ENCODE measurements at places on chromosomes 6 and 20.
A peak's percentile ranks its signal among the peaks of the same experiment; 100 is the strongest.

- peak; percentile 22 for DNase-seq
Measured at GRCh38 chr6:56246881-56247653, at the start of gene COL21A1. Gene COL21A1 (minus strand): TSS chr6:56247580. CDS start chr6:56182618, 64,962 bp downstream.

GRCh38 chr6:125094563-125094962 is 59.0 kb upstream of the TPD52L1 start:
- no peak for DNase-seq

DNA sequence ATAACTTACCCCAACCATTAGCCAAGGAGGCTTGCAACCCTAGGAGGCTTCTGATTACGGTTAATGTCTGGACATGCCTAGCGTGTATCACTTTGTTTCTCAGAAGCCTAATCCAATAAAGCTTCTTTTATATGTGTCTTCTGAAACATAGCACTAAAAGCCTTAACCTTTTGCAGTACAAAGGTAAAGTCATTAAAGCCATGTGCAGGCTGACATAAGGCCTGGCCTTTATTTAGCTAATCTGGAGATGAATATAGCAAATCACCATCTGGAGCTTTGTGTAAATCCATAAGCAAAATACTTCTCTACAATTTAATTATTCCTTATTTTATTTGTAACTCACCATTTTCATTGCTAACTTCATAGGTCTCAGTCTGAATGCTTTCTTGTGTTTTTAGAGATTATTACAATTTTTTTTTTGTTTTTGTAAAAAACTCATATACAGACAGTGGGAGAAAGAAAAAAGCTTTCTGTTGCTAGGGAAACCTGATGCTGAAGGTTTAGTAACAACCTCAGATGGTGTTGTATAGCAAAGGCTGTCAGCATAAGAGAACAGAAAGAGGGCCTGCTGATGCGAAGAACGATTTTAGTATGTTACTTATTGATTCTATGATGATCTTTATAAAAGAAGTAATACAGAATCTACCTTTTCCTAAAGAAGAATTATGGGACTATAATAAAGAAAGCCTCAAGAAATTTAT is at the start of gene EYS:
Gene EYS (minus strand): TSS at position 101 of the 701 bp plus-strand sequence. CDS start 211,816 bp downstream, outside the sequence.
- no peak for DNase-seq

DNA sequence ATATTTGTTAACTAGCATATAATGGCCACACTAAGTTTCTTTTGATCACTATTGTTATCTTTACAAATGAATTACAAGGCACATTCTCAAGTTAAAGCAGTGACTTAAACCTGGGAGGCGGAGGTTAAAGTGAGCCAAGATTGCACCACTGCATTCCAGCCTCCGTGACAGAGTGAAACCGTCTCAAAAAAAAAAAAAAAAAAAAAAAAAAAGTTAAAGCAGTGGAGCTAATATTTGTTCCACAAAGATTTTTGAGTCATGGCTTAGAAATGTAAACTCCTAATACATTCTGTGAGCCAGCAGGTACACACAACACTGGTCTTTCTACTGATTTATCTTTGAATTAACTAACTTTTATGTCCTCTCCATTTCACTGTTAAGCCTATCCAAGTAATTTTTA is 221.7 kb upstream of the HTR1E start:
- DNase-seq = no peak

DNA sequence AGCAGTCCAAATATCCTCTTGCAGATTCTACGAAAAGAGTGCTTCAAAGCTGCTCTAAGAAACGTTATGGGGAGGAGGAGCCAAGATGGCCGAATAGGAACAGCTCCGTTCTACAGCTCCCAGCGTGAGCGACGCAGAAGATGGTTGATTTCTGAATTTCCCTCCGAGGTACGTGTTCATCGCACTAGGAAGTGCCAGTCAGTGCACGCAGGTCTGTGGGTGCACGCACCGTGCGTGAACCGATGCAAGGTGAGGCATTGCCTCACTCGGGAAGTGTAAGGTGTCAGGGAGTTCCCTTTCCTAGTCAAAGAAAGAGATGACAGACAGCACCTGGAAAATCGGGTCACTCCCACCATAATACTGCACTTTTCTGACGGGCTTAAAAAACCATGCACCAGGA is 272.1 kb upstream of the DEFB115 start:
- no peak for DNase-seq

GRCh38 chr6:31749301-31750036 is 9.7 kb downstream of the MSH5 start:
- DNase-seq = no peak

DNA sequence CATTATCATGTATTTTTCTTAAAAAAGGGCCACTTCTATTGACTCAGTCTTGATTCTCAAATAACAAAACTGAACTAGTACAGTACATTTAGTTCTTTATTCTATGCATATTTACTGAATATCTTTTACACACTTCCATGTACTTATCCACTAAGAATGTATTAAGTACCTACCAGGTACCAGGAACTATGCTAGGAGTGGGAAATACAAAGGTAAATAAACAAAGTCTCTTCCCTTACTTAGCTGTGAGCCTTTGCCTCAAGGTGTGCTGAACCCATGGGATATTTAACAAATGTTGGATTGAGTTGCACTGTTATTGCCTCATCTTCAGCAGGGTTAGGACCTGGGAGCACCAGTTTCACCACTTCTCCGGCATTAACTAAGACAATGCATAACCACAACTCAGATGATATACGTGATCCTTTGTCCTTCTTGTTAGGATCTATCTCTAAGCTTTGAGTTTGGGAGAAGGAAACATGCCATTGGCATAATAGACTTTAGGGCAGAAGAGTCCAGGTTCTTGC is 533.9 kb downstream of the TFAP2B start:
- no peak for DNase-seq

DNA sequence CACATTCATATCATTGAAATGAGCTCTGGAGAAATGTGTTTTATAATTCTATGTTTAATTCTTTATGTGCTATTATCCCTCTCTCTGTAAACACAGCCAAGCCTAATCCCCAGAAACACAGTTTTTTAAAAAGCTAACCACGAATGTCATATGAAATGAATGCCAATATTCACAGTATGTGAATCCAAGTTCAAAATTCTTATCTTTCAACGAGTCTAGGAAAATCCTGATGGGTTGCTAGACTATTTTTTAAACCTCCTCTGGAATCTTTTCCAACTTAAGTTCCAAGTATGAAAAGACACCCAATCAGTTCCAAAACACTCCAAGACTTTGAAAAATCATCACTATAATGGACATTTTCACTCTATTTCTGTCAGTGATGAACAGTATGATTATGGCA is 689.3 kb downstream of the HACE1 start:
- DNase-seq = no peak

GRCh38 chr6:98039904-98040607 is 757.0 kb upstream of the MMS22L start:
- DNase-seq = no peak

DNA sequence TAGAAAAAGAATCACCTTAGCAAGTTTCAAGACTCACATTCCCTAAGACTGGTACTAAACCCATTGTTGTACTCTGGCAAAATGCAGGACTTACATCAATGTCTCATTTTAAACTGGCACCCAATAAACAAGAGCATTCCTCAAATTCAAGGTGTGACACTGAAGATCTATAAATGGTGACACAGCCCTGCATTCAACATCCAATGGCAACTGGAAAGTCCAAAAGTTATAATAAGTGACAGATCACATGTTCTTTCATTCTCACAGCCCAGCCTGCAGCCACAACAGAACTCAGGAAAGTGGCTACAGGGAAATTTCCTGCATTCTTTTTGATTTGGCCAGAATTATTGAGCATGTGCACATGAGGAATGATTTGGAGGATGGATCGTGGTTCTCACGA is 57.5 kb downstream of the MBOAT1 start:
- DNase-seq = no peak

DNA sequence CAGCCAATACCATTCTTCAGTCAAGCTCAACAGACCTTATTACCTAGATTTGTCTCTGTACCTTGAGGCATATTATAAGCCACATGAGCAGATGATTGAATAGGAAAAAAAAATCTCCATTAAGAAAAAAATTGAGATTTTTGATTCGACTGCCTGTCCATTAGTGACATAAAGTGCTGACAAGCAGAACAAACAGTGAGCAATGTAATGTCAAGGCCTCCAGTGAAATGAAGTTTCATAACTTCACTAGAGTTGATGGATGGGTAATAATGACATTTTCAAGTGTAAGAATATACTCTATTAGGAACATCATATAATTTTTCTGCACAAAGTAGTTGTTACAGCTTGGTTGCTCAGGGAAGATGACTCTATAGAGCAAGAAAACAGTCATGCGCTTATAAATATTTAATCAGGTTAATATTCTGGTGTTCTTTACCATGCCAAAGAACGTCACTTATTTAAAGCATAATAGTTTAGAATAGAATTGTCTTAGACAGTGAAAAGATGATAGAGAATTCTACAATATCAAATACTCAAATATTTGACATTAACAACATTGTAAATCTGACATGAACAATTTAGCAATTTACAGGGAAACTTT is 783.7 kb downstream of the EPHA7 start:
- no peak for DNase-seq

DNA sequence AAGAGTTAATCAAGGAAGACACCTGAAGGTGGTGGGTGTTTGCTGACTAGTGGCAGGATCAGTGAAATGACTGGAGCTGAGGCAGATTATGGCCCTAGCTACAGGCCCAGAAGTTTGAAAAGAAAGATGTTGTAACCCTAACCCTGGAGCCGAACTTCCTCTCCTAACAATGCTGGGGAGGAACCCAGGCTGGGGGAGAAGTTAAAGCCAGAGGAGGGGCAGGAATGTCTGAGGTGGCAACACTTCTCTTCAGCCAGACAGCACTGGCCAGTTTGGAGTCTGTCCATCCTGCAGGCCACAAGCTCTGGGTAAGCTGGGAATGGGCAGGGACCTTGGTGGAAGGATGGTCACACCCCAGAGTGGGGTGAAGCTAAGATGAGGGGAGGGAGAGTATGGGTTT is at the start of gene LST1:
Gene LST1 (plus strand): TSS at position 270 of the 400 bp plus-strand sequence. CDS start 1,023 bp downstream, outside the sequence.
- DNase-seq = no peak

- DNase-seq = no peak
Measured at GRCh38 chr20:53975761-53976160, 94.6 kb downstream of the BCAS1 start.

GRCh38 chr6:27547157-27548075 is 74.5 kb upstream of the ZNF184 start:
- DNase-seq = no peak

DNA sequence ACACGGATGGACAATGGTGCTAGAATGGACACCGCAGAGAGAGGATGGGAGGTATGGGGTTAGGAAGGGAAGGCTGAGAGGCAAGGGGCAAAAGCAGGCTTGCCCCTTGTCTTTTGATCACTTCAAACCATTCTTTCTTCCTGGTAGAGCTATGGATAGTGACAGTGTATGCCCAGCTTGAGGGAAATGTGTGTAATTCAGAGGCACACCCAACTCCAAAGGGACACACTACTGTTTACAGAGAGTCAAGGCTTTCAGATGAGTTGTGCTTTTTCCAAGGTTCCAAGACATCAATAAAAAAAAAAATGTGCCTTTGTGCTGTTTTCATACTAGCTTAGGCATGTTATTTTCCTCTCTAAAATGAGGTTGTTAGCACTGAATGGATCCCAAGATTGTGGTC is 185.0 kb downstream of the MCHR2 start:
- DNase-seq = no peak

- DNase-seq = no peak
Measured at GRCh38 chr6:125200941-125201340, 47.4 kb downstream of the TPD52L1 start.

DNA sequence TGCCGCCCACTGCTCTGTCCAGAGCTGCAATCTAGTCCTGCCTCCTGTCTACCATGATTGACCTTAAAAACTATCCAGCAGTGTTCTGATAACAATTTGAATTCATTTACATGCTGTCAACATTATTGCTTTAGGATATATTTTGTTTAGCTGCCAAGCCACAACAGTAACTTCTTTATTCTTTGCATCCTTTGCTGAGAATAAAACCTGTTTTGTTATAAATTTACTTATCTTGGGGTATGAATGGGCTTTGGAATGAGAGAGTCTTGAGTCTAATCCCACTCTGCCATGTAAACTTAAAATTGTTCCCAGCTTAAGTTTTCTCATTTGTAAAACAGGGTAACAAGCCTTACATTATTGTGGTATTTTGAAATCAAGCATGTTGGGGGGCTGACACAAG is 116.4 kb downstream of the FLRT3 start:
- no peak for DNase-seq

GRCh38 chr20:17557675-17558006 is 12.2 kb upstream of the DSTN start:
- peak; percentile 86 for DNase-seq

DNA sequence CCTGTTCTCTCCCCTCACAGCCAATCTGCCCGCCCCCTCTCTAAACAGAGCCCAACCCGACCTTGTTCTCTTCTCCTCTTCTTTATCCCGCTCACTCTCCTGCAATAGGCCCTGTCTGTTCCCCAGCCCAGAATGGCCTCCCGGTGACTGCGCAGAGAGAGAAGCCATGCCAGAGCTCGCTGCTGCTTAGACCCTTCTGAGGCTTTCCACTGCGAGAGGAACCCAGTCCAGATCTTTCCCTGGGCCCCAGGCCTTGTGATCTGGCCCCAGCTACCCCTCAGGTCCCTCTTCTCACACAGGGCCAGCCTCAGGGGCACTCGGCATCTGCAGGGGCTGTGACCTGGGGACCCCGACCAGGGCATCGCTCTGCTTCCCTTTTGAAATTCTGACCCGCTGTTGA is 58.1 kb downstream of the TMEM242 start:
- DNase-seq = no peak

DNA sequence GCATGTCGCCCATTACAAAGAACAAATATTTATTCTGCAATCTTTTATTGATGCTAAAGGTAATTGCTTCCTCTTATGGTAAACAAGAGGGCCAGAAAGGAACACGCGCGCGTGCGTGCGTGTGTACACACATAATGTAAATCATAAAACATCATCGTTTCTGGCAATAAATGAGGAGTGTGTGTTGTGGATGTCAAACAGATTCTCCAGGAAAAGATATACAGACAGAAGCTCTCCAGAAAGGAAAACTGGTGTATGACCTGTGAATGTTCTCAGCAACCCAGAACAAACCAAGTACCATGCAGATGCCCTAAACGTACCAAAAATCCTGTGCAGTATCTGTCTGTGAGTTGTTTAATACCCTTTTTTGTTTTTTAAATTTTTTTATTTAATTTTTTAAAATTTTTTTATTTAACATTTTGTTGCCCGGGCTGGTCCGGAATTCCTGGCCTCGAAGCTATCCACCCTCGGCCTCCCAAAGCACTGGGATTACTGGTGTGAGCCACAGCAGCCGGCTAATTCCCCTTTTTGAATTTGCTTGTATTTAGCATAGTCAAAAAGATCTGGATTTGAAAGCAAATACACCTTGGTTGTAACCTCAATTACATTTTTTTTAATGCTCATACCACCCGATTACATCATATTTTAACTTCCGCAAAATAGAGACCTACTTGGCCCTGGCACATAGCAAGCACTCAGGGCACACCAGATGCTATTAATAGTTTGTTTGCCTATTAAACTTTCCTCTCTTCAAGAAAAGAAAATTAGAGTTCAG is 909 bp upstream of the NUDT3 start:
- DNase-seq = peak; percentile 23

GRCh38 chr20:32157611-32158010 is 48.1 kb downstream of the TM9SF4 start:
- no peak for DNase-seq

GRCh38 chr20:41733151-41733550 is 115.0 kb upstream of the CHD6 start:
- no peak for DNase-seq

- no peak for DNase-seq
Measured at GRCh38 chr20:13749811-13750210, 34.9 kb downstream of the ESF1 start.

- DNase-seq = no peak
Measured at GRCh38 chr6:36760685-36761435, 63.2 kb downstream of the RAB44 start.

Data from prostate gland (tissue), 2 donors.